ENCODE measurements at places on chromosomes 11 and 22.

- DNase-seq = no peak
These were observed 5.4 kb downstream of the APIP start for GRCh38 chr11:34910817-34911216.

- DNase-seq = no peak
These were observed 1.3 kb upstream of the CLCF1 start for GRCh38 chr11:67374571-67375281.

DNA sequence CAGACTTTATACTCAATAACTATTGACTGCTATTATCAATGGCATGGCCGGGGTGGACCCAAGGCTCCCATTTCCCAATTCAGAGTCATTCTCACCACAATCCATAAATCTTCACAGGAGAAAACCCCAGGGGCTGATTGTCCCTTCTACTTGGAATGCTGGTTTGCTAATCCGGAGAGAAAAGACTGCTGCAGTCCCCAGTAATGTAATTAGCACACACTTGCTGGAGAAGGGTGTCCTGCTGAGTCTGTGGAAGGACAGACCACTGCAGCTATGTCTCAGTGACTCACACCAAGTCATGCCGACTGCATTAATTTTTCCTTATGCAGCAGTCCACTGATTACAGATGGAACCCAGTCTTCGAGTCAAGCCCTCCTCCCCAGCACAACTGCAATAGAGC is 5.9 kb upstream of the ETS1 start:
- DNase-seq = no peak

- DNase-seq = no peak
These were observed 411.9 kb upstream of the B3GAT1 start for GRCh38 chr11:134823970-134824369.

GRCh38 chr11:68753300-68753699 is 2.0 kb upstream of the TESMIN start:
- DNase-seq = no peak

DNA sequence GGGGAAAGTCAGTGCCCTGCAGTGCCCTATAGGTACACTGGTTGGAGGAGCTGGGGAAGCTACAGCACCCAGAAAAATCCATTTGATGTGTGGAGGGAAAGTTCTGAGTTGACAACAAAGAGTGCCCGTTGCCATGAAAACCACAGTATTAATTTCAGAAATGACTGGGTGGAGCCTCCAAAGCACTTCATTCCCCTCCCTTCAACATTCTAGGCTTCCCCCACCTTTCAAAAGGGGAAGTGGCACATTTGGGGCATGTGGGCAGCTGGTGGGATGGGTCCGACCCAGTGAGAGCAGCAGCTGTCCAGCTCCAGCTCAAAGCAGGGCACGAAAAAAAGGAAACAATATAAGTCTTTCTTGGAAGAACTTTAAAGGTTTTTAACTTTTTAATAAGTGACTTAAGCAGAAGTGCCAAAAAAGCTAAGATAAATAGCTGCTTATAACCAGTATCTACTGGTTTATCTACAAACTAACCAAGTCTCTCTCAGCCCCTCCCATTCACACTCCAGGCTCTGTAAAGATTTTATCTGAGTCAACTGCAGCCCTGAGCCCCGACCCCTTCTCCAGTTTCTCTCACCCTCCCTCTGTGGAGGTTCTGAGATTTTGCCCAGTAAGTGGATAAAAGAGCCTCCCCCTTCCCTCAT is 9.0 kb upstream of the AHNAK start:
- DNase-seq = no peak

DNA sequence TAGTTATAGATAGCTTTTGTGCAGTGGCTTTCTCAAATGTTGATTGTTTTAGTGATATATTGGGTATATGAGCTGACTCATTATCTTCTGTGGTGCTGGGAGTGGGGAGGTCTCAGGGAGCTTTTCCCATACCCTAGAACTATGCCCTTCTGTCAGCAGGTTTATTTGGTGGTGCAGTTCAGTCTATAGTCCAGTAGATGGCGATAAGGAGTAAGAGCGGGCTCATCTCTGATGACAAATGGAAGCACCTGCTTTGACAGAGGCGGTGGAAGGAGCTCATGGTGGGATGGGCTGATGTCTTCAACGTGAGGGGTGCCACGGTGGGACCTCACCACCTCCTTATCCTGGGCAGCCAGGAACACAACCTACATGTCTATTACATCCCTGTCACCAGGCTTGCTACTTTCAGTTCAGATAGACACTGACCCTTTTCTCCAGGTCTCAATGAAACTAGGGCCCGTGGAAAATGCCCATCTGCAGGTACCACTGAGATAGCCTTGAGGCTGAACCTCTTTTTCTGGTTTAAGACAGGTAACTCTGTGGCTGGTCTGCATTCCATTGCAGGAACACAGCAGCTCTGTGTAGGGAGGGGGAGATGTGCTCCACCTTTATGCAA is 13.0 kb upstream of the OR6A2 start:
- peak; percentile 0 for DNase-seq
